ENCODE measurements at places on chromosomes 16 and 17. TPM values are rescaled to one million over a fixed set of nuclear protein-coding genes. Genes with fewer than 3 reads are reported as not detected.

GRCh38 chr17:48908853-48909394, 717 bp downstream of the UBE2Z start:
- peak; percentile 78 for DNase-seq

GRCh38 chr16:17972460-17972943, 364.0 kb downstream of the NPIPA8 start:
- DNase-seq, result no peak

The SOX8 gene
- not detected for total RNA-seq

The PRR35 gene
- total RNA-seq, result not detected

The CDRT15 gene
- not detected for total RNA-seq
